Foreskin keratinocyte (primary cell): ENCODE measurements at places on chromosomes 4 and X. TPM values are rescaled to one million over a fixed set of nuclear protein-coding genes. Genes with fewer than 3 reads are reported as not detected.

PAGE1 gene
- not detected in 2 replicates for polyA plus RNA-seq

DNA sequence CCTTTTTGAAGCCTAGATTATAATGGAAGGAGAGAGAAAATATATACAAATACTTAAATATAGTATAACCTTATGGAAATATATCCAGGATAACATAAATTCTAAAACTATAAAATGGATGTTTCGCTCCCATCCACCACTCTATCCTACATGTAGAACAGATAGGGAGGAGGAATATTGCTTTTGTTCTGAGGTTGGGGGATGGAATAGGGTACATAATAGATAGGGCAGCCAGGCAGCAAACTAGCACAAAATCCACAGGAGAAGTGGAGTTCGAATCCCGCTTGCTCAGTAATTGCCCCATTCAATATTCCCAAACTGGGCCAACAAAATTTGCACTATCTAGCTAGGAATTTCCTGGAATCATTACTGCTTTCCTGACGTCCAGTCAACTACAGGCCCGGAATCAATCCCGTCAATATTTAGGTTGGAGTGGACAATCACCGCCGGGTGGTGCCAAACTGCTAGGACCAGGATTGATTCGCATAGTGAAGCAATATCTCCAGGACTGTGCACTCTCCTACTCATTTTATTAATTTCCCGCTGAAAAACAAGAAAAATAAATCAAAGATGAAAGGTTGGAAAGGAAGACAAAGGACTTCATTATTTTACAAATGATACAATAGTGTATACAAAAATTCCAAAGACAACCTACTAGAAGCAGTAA is 40.4 kb upstream of the PAPSS1 start:
- DNase-seq, result no peak

DNA sequence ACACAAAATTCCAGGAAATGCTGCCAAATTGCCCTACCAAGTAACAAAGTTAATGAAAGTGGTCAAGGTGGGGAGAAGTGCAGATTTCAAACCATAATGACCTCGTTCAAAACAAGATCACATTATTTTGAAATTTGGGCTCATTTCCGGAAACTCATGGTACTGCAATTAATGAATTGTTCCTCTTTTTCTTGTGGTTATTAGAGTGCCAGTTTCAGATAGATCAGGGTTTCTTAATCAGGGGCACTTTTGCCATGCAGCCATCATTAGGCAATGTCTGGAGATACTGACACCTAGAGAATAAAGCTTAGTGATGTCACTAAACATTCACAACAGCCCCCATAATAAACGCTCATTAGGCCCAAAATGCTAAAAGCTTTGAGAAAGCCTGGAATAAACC is 381.5 kb upstream of the GALNT7 start:
- DNase-seq, result no peak

SPACA5 gene
- polyA plus RNA-seq, result not detected in 2 replicates

HSFX4 gene
- polyA plus RNA-seq, result not detected in 2 replicates

DNA sequence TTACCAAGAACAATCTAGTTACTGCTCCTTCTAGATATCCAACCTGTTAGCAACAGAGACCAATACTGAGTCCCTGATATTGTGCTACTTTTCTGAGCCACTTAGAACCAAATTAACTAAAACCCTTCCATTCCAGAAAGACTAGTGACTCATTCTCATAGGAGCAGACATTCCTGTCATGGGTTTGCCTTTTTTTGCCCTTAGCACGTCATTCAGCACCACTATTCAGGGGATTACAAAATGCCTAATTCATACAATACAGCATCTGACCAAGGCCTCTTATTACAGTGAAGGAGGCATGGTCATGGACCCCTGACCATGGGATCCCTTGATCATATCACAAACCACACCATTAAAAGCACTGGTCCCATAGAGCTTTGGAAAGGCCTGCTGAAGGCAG is 123.8 kb upstream of the CXCL13 start:
- DNase-seq, result peak; percentile 76

SYNPO2 gene
- 0.06 and 0.11 TPM in 2 replicates for polyA plus RNA-seq

DNA sequence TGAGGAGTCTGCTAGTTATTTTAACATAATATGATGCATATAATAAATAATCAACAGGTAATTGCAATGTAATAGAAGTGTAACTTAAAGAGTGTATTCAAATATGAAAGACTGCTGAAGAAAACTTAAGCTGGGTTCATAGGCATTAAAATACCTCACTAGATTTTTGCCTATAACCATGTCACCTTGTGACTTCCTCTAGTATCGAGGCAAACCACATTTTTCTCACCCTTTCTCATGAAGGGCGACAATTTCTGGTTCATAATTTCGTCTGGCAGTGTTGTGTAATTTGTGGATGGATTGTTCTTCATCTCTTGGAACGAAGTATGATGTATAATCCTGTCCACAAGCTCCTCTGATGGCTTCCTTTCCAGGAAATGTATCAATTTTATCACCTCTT is 16.0 kb downstream of the SULT1E1 start:
- no peak for DNase-seq

USP9X gene
- 11.0 and 11.6 TPM in 2 replicates for polyA plus RNA-seq

- DNase-seq, result no peak
Measured at GRCh38 chrX:150298841-150299551, 64.1 kb upstream of the MAMLD1 start.

GRK4 gene
- polyA plus RNA-seq, result 1.8 and 2.0 TPM in 2 replicates

DNA sequence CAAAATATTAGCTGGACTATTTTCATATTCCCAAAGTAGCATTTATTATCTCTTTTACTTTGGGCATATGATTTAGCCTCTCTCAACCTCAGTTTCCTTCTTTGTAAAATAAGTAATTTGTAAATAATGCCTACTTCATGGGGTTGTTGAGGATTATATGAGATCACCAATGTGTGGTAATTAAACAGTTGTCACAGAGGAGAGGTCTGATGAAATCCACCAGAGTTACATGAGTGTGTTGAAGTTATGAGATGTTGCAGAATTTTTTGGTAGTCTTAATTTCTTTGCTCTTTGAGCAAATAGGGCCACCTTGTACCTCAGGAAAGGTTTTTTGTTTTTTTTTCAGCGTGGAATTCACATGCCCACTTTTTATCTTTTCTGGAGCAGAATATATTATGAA is 1.4 kb downstream of the COX7B start:
- DNase-seq, result no peak

MSX1 gene
- polyA plus RNA-seq, result 0.07 and 0.31 TPM in 2 replicates

GRCh38 chr4:69707807-69708206 is 52.6 kb downstream of the SULT1B1 start:
- DNase-seq, result peak; percentile 96

PRR27 gene
- polyA plus RNA-seq, result not detected in 2 replicates

- DNase-seq, result no peak
Measured at GRCh38 chr4:121738780-121739535, 26.0 kb downstream of the SMIM43 start.
